Calu3 (cell line): ENCODE measurements at places on chromosomes 7 and 10. TPM values are rescaled to one million over a fixed set of nuclear protein-coding genes. Genes with fewer than 3 reads are reported as not detected.

The RAB19 gene
- total RNA-seq: 4.7 and 7.1 TPM in 2 replicates

The CACNB2 gene
- total RNA-seq: not detected in 2 replicates

The TMEM176A gene
- total RNA-seq: 1.5 and 6.1 TPM in 2 replicates

The TSPAN33 gene
- 12.4 and 13.4 TPM in 2 replicates for total RNA-seq

The C10orf53 gene
- total RNA-seq: not detected in 2 replicates

The PILRA gene
- total RNA-seq: 3.1 and 3.3 TPM in 2 replicates

The KCNH2 gene
- total RNA-seq: 0.45 and 0.66 TPM in 2 replicates

The CFAP46 gene
- total RNA-seq: not detected in 2 replicates

The PITX3 gene
- not detected in 2 replicates for total RNA-seq

The MYO3A gene
- total RNA-seq: 0.14 TPM in 1 of 2 replicates, not detected in the other

The FKBP14 gene
- total RNA-seq: 26.2 and 30.5 TPM in 2 replicates

The CFAP69 gene
- 3.4 and 4.6 TPM in 2 replicates for total RNA-seq

The GRID1 gene
- total RNA-seq: 0.10 TPM in 1 of 2 replicates, not detected in the other
